ENCODE measurements at places on chromosomes 2 and 18.

GRCh38 chr2:24793761-24794435, 673 bp downstream of the CENPO start:
- no peak for DNase-seq

GRCh38 chr2:8545695-8546611, 135.9 kb upstream of the ID2 start:
- DNase-seq, result no peak

DNA sequence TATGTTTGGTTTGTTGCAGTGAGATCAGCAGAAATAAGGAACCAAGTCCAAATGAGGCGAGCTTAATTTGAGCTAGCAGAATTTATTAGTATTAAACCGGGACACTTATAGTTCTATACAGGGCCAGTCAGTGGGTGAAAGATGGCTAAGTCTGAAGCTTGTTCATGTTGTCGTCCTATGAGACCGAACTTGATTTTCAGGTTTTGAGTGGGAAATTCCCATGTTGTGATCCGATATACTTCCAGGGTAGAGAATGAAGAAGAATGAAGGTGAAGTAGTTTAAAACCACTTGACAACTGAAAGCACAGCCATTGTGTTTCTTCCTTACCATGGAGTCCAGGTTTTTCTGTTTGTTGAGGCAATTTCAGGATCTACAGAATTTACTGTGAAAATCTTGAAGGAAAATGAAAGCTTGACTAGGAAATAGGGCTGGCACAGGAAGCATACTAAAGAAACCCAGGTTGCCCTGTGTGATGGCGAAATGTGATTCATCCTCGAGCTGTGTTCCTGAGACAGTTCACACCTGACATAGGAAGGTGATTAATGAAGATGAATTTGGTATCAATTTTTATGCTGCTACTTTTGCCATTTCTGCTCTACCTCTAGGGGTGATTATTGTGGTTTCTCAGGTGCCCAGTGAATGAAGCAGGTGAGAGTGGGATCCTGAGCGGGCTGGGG, 37.6 kb upstream of the MGAT5 start:
- DNase-seq, result no peak

DNA sequence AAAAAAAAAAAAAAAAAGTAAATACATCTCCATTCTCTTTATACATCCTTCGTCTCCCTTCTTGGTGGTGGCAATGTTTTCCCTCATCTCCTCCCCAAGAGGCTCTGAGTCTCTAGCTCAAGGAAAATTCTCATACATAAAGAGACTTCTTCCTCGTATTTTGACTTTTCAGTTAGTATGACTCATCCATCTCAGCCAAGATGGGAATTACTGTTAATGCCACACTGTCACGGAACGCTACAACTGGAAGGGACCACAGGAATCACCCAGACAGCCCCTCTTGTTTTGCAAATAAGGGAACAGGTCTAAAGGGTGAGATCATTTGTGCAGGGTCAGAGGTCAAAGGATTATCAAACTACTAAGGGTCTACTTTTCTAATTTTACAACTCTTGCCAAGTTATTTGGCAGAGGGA, 19.5 kb downstream of the NFE2L2 start:
- no peak for DNase-seq

GRCh38 chr2:27638037-27638637, 9.3 kb downstream of the GPN1 start:
- no peak for DNase-seq

DNA sequence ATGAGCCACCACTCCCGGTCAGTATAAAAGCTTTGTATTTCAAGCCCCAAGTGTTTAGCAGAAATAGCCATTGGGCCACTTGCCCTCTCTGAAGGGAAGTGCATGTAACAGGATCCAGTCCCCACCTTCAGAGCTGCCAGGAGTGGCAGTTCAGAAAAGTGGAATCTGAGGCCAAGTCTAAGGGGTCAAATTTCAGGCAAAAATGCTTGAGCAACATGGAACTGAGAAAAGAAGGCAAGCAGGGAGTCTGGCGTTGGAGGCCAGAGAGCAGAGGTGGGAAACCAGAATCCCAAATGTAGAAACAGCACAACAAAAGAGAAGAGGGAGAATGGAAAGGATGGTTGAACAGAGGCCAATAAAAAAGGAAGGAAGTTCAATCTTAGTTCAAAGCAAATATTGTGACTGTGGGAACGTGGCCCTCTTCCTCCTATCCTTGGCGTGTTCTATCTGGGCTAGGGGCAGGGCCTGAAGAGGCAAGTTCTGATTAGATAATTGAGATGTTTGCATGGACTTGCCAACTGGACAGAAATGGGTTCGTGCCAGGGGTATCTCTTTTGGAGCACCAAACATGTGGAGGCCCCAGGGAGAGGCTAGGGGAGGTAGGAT, 102.2 kb downstream of the AP1S3 start:
- no peak for DNase-seq

- DNase-seq, result no peak
These were observed 780.8 kb upstream of the KLHL29 start for GRCh38 chr2:22604136-22604535.

GRCh38 chr2:104702031-104702850, 151.7 kb upstream of the POU3F3 start:
- no peak for DNase-seq

DNA sequence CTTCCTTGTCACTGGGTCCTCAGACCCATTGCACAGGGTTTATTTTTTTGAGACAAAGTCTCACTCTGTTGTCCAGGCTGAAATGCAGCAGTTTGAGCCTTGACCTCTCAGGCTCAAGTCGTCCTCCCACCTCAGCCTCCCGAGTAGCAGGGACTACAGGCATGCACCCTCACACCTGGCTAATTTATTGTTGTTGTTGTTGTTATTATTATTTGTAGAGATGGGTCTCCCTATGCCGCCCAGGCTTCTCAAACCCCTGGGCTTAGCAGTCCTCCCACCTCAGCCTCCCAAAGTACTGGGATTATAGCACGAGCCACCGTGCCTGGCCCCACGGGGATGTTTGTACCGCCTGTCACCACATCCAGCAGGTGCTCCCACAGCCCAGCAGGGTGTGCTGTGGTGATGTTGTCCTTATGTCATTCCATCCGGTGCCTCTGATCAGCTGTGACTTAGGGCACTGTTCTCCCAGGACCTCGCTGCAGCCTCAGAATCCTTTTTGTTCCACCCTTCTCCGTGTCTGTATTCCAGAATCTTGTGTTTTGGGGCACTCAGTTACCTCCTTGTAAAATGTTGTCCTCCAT, 182.3 kb downstream of the INO80D start:
- no peak for DNase-seq

DNA sequence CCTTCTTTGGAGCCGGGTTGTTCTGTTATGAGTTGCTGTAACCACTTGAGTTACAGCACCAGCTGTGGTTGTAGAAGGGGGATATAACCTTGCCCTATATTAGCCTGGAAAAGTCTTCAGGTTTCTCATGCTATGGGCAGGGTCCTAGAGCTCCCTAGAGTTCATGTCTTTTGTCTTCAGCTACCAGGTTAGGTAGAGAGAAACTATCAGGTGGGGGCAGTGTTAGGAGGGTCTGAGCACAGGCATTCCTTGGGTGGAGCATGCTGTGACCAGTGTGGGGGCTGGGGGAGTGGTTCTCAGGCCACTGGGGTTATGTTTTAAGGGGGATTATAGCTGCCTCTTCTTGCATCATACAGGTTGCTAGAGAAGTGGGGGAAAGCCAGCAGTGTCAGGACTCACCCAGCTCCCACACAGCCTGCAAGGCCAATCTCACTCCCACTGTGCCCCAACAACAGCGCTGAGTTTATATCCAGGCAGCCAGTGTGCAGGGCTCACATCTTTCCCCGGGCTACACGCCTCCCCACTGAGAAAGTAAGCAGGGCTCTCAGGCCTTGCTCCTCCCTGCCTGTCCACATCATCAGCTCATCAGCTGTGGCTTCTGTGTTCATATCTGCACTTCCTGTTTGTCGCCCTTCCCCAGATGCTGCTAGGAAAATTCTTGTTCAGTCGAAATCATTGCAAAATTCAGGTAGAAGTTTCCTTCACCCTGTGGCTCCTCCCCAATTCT, 133.8 kb upstream of the NRXN1 start:
- no peak for DNase-seq

DNA sequence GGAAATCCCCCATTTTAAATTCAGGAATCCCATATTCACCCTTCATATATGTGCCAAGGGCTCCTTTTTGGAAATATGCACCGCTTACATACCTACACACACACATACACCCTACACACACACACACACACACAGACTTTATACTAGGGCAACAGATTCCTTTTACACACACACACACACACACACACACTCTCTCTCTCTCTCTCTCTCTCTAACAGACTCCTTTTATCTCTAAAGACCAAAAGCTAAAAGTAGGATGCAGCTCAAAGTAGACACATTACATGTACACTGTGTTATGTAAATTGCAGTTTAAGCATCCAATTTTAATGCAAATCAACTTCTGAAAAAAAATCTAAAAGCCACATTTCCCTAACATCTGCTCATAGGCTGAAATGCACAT, 130.9 kb upstream of the CAPN13 start:
- no peak for DNase-seq

- no peak for DNase-seq
These were observed 39.4 kb downstream of the MAP2 start for GRCh38 chr2:209463226-209463625.

GRCh38 chr2:187875261-187876141, 321.3 kb upstream of the TFPI start:
- no peak for DNase-seq

DNA sequence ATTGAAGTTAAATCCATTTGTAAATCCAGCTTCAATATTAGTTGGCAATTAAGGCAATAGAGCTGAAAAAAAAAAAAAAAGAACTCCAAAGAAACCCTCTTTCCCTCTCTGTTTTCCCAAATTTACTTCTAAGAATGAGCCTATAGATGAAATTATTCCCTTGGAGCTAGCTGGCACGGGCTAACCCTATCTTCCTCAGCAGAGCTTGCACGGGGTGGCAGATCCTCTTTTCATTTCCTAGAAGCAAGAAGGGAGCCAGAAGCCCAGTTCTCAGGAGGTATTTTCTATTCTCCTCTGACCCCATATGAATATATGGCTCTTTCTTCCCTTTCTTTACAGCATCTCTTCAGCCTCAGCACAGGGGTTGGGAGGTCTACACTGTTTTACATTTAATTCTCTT, 426.0 kb downstream of the TGIF1 start:
- DNase-seq, result no peak

GRCh38 chr2:155442755-155443372, 744.4 kb downstream of the KCNJ3 start:
- DNase-seq, result no peak

DNA sequence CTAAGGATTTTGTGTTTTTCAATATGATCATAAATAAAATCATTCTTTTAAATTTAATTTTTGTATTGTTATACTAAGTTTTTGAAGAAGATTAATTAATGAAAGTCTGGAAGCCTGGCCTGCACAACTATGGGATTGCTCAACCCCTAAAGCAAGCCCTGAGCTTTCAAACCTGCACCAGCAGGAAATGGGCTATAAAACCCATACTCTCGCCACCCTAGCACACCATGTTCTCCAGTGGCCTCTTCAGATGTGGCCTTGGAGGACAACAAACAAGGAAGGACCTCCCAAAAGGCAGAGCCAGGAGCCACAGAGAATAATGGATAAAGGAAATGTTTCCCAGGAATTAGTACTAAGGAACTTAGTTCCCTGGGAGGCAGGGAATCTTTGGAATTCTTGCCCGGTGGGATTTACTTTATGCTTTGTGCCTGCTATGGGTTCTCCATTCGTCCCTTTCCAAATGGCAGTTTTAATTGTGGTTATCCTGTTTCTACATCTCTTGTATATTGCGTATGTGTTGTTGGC, 212.5 kb downstream of the ZFP36L2 start:
- no peak for DNase-seq

All from smooth muscle cell of the brain vasculature (primary cell).